Left lung (tissue), 14 donors: ENCODE measurements at places on chromosomes 3 and 15. TPM values are rescaled to one million over a fixed set of nuclear protein-coding genes. Genes with fewer than 3 reads are reported as not detected.

DNA sequence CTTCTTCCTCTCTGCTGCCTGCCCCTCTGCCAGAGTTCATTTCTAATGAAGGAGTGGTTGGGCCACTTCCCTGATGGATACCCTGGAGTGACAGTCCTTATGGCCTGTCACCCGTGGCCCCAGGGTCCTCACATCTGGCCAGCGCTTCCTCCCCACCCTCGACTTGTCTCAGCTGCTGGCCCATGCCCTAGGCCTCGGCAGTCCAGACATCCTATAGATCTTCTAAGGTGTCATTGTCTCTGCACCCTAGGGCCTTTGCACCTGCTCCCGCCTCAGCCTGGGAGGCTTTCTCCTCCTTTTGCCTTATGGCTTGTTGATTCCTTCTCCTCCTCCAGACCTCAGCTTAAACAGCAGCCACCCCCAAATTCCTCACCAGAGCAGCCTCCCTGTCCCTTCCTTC, 181.0 kb downstream of the NSMCE3 start:
- no peaks in the 10 kb centered on the region for H3K36me3 ChIP-seq
- no peak for DNase-seq
- no peaks in the 10 kb centered on the region for H3K27me3 ChIP-seq
- no peak overlapping the region for H3K4me3 ChIP-seq
- H3K27ac ChIP-seq = no peak overlapping the region

DNA sequence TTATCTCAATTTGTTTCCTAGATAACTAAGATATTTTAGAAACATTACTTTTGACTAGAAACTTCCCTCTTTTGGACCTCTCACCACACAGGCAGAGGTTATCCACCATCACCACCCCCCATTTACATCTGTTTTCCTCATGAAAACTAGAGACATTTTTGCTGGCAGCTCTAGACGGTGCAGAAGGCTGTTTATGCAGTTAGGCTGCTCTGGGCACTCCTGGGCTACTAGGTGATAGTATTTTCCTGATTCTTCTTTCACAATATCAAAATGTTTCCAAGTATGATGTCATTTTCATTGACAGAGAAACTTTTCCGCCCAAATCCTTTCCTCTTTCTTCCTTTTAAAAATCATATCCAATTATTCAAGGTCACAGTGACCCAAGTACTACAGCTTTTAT, 67.1 kb downstream of the PLOD2 start:
- H3K4me3 ChIP-seq = no peak overlapping the region
- no peaks in the 10 kb centered on the region for H3K36me3 ChIP-seq
- no peak for DNase-seq
- H3K4me1 ChIP-seq = no peaks in the 10 kb centered on the region

DNA sequence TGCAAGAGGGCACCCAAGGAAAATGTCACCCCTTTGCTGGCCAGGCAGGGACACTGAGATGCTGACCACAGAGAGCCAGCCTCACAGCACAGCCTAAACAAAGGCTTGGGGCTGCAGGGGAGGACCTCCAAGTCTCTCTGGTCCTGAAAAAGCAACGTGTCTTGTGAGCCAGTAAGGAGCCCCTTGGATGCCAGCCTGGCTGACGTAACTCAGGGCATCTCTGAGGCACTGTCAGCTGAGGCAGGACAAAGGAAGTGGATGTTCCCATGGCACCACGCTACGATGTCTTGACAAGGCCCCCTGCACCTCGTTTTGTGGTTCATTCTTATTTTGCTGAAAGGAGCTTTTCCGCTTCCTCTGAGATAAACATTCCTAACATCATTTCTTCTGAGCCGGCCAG, 160.7 kb downstream of the OR4M2 start:
- H3K4me1 ChIP-seq = no peaks in the 10 kb centered on the region
- no peak for DNase-seq
- H3K4me3 ChIP-seq = no peak overlapping the region
- H3K27ac ChIP-seq = no peak overlapping the region
- H3K27me3 ChIP-seq = no peaks in the 10 kb centered on the region

- H3K4me3 ChIP-seq = no peak overlapping the region
- no peaks in the 10 kb centered on the region for H3K27me3 ChIP-seq
- no peak overlapping the region for H3K27ac ChIP-seq
- DNase-seq = no peak
- H3K36me3 ChIP-seq = peaks cover 93% of the 10 kb centered on the region
Observed at GRCh38 chr15:22895465-22896190, 57.2 kb downstream of the NIPA2 start.

DNA sequence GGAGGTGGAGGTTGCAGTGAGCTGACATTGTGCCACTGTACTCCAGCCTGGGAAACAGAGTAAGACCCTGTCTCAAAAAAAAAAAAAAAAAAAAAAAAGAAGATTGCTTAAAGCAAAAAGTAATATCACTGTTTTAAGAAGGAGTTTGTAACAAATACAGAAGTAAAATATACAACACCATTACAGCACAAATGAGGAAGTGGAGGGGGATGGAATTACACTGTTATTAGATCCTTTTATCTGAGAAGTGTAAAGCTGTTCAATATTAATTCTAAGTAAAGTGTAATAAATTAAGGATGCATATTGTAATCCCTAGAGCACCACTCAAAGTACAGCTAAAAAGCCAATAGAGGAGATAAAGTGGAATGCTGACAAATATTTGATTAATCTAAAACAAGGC, 47.0 kb upstream of the SNRPA1 start:
- H3K4me3 ChIP-seq = no peak overlapping the region
- H3K4me1 ChIP-seq = no peaks in the 10 kb centered on the region
- H3K27me3 ChIP-seq = no peaks in the 10 kb centered on the region

DNA sequence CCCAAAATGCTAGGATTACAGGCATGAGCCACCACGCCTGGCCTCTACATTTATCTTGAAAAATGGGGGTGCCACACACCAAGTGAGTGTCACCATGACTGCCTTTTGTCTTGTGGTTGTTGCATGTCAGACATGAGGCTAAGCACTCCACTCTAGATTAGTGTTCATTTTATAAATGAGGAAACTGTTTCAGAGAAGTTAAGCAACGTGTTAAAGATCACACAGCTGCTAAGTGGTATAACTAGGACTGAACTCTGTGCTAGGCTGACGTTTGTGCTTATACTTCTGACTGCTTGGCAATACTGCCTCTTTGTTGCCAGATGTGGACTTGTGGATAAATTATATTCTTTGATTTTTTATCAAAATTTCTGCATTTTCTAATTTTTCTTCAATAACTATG, 50.8 kb upstream of the SMAD6 start:
- H3K4me3 ChIP-seq = no peak overlapping the region
- H3K27me3 ChIP-seq = no peaks in the 10 kb centered on the region
- H3K36me3 ChIP-seq = no peaks in the 10 kb centered on the region
- DNase-seq = no peak

GRCh38 chr3:170962411-170962810, 54.0 kb upstream of the EIF5A2 start:
- no peak overlapping the region for H3K4me3 ChIP-seq
- H3K27me3 ChIP-seq = no peaks in the 10 kb centered on the region
- no peaks in the 10 kb centered on the region for H3K4me1 ChIP-seq

The CSPG5 gene
- 3.8 TPM for total RNA-seq

The ILDR1 gene
- 5.3 TPM for total RNA-seq

The DNASE1L3 gene
- 3.0 TPM for total RNA-seq

The C15orf62 gene
- 0.32 TPM for total RNA-seq

The GJD2 gene
- not detected for total RNA-seq

The MCTP2 gene
- 33.2 TPM for total RNA-seq
